ENCODE measurements at places on chromosomes 2 and 18.
A peak's percentile ranks its signal among the peaks of the same experiment; 100 is the strongest.

- no peak for DNase-seq
Measured at GRCh38 chr2:226736382-226736781, 63.2 kb downstream of the IRS1 start.

DNA sequence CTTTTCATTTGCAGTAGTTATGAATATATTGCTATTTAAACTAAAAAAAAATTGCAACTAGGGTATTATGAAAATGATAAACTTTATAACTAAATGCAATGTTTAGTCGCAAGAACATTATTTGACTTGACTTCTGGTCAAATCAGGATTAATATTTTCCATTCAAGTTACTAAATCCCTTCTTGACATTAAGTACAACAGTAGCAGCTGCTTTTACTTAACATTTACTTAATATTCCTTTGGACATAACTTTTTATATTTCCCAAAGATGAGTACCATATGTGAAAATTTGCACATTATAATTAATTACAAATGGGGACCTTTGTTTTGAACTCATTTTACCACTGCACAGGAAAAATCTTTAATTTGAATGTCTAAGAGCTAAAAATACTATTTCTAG, 74.0 kb downstream of the PMS1 start:
- no peak for DNase-seq

DNA sequence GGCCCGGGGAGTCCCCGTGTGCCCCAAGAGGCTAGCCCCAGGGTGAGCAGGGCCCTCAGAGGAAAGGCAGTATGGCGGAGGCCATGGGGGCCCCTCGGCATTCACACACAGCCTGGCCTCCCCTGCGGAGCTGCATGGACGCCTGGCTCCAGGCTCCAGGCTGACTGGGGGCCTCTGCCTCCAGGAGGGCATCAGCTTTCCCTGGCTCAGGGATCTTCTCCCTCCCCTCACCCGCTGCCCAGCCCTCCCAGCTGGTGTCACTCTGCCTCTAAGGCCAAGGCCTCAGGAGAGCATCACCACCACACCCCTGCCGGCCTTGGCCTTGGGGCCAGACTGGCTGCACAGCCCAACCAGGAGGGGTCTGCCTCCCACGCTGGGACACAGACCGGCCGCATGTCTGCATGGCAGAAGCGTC, 16.9 kb upstream of the FAHD2A start:
- DNase-seq, result no peak

DNA sequence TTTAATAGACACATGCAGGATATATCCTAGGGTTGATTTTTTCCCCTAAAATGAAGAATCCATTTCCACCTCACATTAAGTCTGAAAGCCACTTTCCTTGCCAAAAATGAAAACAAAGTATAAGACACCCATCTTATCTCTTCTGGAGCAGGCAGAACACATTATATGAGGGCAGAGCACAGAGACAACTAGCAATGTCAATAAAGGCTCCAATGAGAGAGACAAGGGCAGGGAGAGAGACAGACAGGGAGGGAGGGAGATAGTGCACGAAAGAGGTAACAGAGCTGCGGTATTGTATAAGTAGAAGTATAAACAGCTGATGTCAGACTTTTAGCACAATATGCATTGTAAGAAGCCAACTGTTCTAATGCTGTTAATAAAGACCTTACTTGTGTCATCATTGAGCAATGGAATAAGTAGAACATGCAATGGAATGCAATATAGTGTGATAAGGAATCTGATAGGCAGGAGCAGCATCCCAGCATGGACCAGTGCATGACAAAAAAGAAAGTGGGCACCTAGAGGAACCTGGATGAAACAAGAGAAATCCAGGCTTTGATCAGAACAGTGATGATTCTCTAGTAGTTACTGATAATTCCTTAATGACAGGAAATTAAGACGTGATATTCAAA, 150.6 kb upstream of the TCF4 start:
- no peak for DNase-seq

- DNase-seq, result peak; percentile 13
Measured at GRCh38 chr2:99754210-99754609, 264.4 kb upstream of the REV1 start.

DNA sequence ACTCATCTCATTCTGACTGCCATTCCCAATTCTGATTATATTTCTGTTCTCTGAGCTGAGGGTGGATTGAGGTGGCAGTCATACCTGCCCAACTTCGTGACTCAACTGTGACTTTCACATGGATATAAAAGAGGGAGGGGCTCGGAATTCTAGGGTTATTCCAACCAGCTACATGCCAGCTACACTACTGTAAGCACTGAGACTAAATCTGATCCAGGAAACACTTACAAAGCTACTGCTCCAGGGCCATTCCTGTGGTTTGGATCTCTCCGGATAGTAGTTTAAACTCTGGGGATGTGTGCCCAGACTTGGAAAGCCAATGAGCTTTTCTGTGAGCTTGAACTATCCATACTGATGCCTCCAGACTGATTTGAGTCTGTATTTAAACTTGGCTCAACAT, 7.9 kb downstream of the MAP2 start:
- DNase-seq, result no peak

- no peak for DNase-seq
Measured at GRCh38 chr2:60365556-60365955, 187.9 kb downstream of the BCL11A start.

GRCh38 chr18:2049986-2050385, 521.3 kb downstream of the METTL4 start:
- peak; percentile 5 for DNase-seq

- no peak for DNase-seq
Measured at GRCh38 chr2:126877861-126878565, 20.7 kb upstream of the TEX51 start.

DNA sequence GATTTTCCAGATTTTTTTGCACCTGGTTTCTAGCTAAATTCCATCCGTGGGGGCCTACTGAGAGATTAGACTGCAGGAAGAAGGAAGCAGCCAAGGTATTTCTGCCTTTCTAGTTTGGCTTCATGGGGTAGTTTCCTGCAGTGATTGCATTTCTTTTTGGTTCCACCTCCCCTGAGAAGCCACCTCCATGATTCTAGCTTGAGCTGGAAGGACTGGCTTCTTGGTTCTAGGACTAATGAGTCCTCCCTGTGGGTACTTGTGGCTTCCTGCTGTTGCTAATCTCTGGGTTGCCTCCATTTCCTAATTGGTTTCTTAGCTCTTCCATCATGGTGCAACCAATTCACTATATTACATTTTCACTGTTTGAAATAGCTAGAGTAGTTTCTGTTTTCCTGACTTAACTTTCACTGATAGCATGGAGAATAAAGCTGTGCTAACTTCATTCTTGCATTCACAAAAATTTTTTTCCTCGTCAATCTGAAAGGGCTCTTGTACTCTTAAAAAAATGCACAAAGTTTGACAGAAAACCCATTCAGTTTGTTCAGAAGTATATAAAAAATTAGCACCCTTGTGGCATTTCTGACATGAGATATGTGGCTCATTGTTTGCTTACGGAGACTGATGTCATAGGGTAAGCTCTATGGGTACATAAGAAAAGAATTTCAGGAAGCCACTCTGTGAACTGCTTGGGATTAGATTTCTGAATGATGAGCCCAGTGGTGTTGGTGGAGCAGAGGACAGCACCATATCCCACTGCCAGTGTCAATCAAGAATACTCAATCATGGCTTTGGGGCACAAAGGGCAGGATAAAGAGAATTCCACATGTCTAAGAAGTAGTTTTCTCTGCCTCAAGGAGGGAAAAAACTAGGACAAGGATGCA, 242.8 kb upstream of the RBMS1 start:
- peak; percentile 23 for DNase-seq

GRCh38 chr2:75959724-75960471, 249.2 kb upstream of the GCFC2 start:
- no peak for DNase-seq

- no peak for DNase-seq
Measured at GRCh38 chr2:151381266-151381665, 23.9 kb downstream of the TNFAIP6 start.

GRCh38 chr18:63339920-63340484, 20.4 kb upstream of the BCL2 start:
- peak; percentile 69 for DNase-seq

- DNase-seq, result peak; percentile 46
Measured at GRCh38 chr2:23380562-23381065, 4.4 kb upstream of the KLHL29 start.

DNA sequence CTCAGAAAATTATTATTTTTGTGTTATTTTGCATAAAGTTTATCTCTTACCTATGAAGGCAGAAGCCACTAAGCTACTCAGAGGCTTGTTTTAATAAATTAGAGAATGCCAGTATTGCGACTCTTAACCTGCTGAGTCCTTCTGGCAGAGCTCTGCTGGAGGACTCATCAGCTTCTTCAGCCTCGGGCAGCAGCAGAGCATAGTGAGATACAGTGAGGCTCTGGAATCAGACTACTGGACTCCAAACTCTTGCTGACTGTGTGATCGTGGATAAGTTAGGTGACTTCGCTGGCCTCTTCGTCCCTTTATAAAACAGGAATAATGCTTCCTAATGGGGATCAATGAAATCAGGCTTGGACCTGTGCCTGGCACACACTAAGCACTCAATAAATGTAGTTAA, 1.7 kb downstream of the PTRHD1 start:
- no peak for DNase-seq

Data from suppressor macrophage treated with lipopolysaccharide for 1 hour (primary cell).